Naive thymus-derived CD4-positive, alpha-beta T cell (primary cell): ENCODE measurements at places on chromosomes 5 and 9. TPM values are rescaled to one million over a fixed set of nuclear protein-coding genes. Genes with fewer than 3 reads are reported as not detected.

Gene SPATA31D4
- not detected for total RNA-seq

- DNase-seq = no peak
These were observed 145.6 kb downstream of the DAB2IP start for GRCh38 chr9:121797081-121797480.

GRCh38 chr9:105290954-105291353 lies 46.5 kb downstream of the SLC44A1 start:
- no peak for DNase-seq

DNA sequence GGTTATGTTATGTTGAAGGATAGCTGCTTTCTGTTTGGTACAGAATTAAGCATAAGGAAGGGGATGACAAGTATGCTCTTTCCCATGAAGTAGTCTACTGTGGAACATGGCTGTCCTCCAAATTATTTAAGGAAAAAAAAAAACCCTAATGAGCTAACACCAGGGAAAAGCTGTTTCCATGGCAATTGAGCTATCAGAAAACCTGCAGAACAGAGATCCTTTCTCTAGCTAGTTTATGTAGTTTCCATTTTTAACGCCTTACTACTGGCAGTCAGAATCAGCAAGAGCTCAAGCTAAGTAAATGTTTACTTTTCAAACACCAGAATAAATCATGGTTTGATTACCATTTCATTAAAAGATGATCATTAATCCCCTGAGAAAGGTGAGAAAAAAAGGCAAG lies 287.4 kb upstream of the TARS1 start:
- no peak for DNase-seq

DNA sequence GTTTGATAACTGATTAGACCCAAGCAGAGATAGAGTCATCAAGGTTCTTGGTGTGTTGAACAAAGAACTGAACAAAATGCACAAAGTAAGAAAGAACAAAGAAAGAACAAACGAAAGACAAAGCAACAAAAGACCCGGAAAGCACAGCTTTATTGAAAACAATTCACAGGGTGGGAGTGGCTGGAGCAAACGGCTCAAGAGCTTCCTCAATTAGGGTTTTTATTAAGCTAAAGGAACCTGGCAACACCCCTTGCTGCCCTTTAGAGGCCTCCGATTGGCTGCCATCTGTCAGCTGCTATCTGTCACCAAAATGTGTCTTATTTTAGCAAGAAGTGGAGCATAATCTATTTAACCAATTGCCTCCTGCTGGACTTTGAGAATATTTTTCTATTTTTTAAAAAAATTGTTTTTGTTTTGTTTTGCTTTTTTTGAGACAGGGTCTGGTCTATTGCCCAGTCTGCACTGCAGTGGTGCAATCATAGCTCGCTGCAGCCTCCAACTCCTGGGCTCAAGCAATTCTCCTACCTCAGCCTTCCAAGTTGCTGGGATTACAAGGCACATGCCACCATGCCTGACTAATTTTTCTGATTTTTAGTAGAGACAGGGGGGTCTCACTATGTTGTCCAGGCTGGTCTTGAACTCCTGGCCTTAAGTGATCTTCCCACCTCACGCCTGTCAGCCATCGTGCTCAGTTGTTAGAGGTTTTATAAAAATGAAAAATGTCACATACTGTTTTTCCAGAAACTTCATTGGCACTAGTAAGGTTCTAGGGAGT lies 7.7 kb upstream of the ABO start:
- no peak for DNase-seq

DNA sequence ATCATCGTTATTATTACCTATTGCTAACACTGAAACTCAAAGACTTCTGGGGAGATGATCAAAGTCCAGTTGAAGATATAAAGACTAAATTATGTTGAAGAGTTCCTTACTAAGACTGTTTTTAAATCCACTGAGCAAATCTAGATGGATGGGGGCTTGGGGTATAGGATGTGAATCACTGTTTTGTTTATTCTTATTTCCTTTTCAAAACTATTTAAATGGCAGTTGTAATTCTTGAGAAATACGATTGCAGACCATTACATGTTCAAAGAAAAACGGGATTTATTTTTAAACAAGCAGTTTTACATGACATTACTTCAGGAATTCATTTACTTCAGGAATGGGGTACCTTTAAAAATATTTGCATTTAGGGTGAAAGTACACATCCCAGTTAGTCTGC lies 4.3 kb downstream of the RASGRF2 start:
- DNase-seq = no peak

DNA sequence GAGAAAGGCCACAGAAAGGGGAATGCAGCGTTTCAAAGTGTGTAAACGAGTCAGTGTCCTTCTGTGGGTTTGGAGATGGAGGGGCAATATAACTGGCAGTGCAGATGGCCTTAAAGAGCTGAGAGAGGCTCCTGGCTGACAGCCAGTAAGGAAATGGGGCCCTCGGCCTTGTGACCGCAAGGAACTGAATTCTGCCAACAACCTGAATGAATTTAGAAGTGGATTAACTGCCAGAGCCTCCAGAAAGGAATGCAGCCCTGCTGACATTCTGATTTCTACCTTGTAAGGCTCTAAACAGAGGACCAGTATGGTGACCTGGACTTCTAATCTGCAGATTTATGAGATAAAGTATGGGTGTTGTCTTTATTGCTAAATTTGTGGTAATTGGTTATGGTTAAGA lies 17.5 kb upstream of the NREP start:
- no peak for DNase-seq

Gene PCDHGA3
- not detected for total RNA-seq

DNA sequence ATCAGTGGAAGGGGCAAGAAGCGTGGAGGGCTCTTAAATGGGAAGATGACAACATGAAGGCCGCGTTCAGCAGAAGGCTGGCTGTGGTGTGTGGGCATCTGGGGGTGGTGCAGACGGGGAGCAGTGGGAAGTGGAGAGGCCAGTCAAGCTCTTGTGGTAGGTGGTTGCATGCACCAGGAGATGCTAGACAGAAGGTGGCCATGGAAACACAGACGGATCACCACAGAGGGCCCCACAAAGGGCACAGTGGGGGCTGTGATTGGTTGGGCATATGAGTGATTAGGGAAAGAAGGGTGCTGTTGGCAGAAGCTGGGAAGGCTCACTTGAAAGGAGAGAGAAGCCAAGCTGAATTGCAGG lies 14.7 kb downstream of the MTMR12 start:
- DNase-seq = no peak

Gene IQGAP2
- 84.3 and 88.0 TPM in 2 replicates for total RNA-seq

Gene PCDHA13
- total RNA-seq = not detected in 2 replicates

GRCh38 chr9:114653556-114654159 lies 3.9 kb downstream of the TEX53 start:
- peak; percentile 56 for DNase-seq

Gene KIF3A
- 10.5 TPM for total RNA-seq

DNA sequence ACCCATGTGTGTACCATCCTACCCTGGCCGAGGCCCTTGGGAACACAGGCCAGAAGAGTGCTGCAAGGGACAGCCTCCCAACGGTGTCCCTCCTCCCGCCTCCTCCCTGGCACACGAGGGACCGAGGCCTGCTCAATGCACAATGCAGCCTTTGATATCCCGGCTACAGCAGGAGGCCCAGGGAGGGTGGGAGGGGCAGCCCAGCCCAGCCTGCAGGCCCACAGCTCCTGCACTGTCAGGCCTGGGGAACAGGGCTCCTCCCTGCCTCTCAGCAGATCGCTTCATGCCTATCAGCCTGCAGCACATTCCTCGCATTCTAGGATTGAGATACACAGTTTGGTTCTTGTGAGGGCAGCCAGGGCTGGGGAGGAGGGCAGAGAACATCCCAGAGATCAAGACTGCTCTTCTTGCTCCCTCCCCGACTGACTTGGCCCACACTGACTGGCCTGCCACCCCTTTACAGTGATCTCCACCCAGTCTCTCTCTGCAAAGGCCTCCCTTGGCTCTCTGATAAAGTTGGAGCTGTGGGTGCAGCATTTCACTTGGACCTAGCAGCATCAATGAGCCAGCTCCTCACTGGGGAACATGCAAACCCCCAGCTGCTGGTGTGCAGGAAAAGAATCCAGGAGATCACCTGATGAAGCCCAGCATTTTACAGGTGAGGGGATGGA lies at the start of gene SH3TC2:
Gene SH3TC2 (minus strand): TSS at position 46 of the 671 bp plus-strand sequence. CDS start 40 bp downstream, at position 6.
- DNase-seq = no peak

DNA sequence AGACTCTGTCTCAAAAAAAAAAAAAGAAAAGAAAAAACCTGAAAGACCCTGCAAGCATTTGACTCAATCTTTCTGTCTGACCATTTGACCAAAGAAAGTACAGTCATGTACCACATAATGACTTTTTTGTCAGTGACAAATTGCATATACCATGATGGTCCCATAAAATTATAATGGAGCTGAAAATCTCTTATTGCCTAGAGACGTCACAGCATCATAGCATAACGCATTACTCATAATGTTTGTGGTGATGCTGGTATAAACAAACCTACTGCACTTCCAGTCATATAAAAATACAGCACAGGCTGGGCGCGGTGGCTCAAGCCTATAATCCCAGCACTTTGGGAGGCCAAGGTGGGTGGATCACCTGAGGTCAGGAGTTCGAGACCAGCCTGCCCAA lies 10.5 kb downstream of the ECM2 start:
- no peak for DNase-seq

Gene ZNF354B
- total RNA-seq = 14.4 and 15.4 TPM in 2 replicates

Gene IFNA2
- not detected for total RNA-seq

- DNase-seq = no peak
These were observed 93.4 kb downstream of the NRG2 start for GRCh38 chr5:139949710-139950109.

- DNase-seq = peak; percentile 37
These were observed 7.6 kb downstream of the PTCH1 start for GRCh38 chr9:95508968-95509850.

GRCh38 chr5:78929833-78930232 lies 55.3 kb downstream of the ARSB start:
- no peak for DNase-seq

DNA sequence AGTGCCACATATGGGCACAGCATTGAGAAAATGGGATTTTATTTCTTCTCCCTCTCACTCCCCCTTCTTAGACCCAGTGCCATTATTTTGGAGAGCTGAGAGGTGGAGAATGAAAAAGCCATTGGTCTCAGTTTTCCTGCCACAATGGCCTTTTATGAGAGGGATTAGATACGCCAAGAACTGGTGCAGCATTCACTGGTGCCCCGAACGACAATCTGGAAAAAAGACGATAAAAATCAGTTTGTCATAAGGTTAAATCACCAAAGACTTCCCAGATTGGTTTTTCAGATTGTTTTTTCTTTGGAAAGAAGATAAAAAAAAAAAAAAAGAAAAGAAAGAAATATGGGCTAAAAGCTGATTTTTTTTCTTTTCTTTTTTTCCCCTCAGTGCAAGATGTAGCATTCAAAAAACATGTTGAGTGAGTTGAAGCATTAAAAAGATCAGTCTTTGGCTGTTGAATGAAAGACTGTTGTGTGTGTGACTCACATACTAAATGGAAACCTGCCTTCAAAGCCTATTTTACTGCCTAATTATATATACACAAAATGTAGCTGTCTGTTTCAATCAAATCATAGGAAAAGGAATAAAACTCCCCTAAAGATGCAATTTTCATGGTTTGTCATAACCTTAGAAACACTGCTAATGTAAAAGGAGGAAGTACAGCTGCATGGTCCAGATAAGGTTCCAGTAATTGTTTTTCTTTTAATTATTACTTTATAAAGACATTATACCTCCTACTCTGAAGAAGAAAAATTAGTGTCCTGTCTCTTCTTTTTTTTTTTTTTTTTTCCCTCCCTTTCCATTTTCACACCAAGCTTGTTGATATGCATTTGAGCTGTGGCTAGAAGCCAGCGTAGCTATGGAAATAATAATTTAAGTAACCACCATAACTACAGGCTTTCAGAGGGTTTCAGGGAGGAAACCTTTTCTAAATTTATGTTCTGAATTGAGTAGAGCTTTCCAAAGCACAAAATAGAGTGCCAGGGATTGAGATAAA lies 27.2 kb upstream of the ZNF608 start:
- DNase-seq = no peak

Gene ORM2
- total RNA-seq = not detected

Gene FOXD4L4
- total RNA-seq = 0.15 and 0.29 TPM in 2 replicates

DNA sequence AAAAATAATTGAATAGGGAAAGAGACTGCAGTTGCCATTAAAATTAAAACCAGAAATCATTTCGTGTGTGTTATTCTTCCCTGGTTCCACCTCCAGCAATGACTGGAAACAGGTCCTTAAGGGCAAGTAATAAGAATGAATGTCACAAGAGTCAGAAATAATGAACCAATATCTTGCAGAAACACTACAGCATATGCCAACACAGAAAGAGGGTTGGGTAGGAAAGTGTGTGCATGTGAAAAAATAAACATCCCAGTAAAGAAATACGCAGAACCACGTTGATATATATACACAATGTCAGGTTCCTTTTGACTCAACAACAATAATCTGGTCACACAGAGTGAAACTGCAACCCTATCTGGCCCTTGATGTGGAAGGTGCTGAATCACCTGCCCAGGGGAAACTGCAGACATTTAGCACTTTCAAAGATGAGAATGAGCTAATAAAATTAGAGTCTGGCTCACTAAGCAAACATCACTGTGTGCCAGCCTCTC lies 15.0 kb downstream of the HMHB1 start:
- DNase-seq = no peak

GRCh38 chr9:77909306-77909705 lies 122.3 kb downstream of the GNAQ start:
- DNase-seq = peak; percentile 63

Gene F2RL2
- not detected for total RNA-seq

GRCh38 chr9:77987081-77987656 lies 44.4 kb downstream of the GNAQ start:
- no peak for DNase-seq

DNA sequence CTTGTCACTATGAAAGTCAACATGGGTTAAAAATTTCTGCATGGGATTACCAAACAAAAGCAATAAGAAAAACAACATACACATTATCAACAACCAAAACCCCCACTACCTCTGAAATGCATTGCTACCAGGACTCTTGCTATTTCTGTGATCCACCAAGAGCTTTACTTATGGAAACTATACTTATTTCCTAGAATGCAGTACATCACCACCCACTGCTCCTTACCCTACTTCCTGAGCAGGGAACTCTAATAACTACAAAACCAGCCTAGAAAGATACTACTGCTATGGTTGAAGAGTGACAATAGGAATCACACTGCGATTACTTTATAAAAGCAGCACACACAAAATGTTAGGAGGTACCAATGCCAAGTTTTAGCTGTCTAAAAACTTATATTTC lies 22.2 kb downstream of the LURAP1L start:
- DNase-seq = no peak

- DNase-seq = no peak
These were observed 23.3 kb upstream of the UGT3A2 start for GRCh38 chr5:36089989-36090388.

- no peak for DNase-seq
These were observed 6.6 kb downstream of the FBXW11 start for GRCh38 chr5:171999877-172000276.

Gene C1QTNF2
- not detected for total RNA-seq

Gene GLRA1
- not detected in 2 replicates for total RNA-seq

Gene PLAC8L1
- total RNA-seq = 0.48 and 0.63 TPM in 2 replicates

DNA sequence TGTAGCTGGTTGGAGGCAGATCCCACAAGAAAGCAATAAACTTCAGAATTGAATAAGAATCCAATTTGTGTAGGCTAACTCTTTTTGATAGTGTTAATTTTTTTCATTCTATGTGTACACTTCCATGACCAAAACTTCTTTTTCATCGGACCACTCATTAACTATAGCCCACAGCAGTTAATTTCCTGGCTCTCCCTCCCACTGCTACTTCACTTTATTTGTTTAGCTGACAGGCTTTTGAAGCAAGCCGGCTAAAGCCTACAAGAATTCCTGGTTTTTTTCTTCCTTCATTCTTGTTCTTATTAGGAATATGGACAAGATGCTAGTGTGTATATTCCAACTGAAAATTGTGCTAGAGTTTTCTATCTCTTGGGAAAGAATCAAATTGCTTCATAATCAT lies 329.2 kb upstream of the CCNH start:
- DNase-seq = no peak

GRCh38 chr9:107137495-107138202 lies 145.4 kb upstream of the RAD23B start:
- DNase-seq = no peak
